ENCODE measurements at places on chromosomes 11 and 22. TPM values are rescaled to one million over a fixed set of nuclear protein-coding genes. Genes with fewer than 3 reads are reported as not detected.

The ARVCF gene
- 4.8 TPM for total RNA-seq

The ME3 gene
- total RNA-seq = 24.6 TPM

The CATSPER1 gene
- not detected for total RNA-seq

The CARD16 gene
- total RNA-seq = 38.7 TPM

The LARGE2 gene
- total RNA-seq = 0.09 TPM

Measured in smooth muscle cell of bladder (primary cell).